OCI-LY7 (cell line): ENCODE measurements at places on chromosomes 5 and 9. TPM values are rescaled to one million over a fixed set of nuclear protein-coding genes. Genes with fewer than 3 reads are reported as not detected.

DNA sequence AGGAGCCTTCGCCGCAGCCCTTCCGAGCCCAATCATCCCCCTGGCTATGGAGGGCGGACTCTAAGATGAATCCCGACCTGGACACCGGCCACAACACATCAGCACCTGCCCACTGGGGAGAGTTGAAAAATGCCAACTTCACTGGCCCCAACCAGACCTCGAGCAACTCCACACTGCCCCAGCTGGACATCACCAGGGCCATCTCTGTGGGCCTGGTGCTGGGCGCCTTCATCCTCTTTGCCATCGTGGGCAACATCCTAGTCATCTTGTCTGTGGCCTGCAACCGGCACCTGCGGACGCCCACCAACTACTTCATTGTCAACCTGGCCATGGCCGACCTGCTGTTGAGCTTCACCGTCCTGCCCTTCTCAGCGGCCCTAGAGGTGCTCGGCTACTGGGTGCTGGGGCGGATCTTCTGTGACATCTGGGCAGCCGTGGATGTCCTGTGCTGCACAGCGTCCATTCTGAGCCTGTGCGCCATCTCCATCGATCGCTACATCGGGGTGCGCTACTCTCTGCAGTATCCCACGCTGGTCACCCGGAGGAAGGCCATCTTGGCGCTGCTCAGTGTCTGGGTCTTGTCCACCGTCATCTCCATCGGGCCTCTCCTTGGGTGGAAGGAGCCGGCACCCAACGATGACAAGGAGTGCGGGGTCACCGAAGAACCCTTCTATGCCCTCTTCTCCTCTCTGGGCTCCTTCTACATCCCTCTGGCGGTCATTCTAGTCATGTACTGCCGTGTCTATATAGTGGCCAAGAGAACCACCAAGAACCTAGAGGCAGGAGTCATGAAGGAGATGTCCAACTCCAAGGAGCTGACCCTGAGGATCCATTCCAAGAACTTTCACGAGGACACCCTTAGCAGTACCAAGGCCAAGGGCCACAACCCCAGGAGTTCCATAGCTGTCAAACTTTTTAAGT is 819 bp downstream of the ADRA1B start:
- DNase-seq, result no peak

DNA sequence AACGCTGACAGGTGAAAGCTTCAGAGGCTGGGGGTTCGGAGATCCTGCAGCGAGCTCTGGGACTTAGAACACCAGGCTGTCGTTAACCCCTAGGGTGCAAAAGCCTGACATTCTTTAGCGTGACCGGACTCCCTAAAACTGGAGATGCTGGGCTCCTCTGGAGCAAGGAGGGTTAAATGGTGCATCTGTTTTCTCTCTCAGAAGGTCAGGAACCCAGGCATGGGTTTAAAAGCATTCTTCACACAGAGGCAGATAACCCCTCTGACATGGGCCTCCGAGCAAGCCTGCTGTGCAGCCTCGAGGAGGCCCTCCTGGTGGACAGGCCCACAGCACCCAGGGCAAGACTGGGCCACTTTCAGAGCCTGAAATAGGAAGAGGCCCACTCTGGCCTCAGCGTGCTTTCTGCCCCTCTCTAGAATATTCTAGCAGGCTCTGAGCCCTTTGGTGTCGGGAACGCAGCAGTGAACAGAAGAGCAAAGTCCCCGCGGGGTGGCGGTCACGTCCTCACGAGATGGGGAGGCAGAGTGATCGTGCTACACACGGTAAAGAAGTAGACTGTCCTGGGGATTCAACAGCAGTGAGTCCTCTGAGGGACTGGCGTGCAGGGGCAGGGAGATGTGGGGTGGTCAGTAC is 124.8 kb downstream of the COL23A1 start:
- DNase-seq, result no peak

GRCh38 chr5:141935538-141935937 is 11.9 kb downstream of the DELE1 start:
- no peak for DNase-seq

DNA sequence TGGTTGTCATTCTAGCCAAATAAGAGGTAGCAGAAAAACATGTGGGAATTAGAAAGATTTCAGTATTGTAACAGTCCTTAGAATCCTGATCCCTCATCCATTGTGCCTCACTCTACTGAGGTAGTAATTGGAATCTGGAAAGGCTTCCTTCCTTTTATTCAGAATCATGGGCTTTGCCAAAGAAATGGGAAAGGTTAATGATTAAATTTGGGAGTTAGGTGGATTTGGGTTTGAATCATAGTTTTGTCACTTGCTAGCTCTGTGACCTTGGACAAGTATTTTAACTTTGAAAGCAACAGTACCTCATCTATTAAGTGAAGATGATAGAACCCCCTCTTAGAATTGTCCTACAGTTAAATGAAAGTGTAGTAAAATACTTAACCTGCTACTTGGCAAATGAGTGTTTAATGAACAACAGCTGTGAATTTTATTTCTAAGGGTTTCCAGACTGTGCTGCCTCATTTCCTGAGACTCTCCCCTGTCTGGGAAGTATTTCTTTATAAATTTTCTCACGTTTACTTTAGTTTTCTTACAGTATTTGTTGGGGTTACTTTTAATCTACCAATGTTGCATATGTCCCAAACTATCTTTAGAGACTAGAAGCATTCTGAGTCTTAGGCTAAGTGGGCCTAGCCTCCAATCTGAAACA is 11.7 kb downstream of the SPDL1 start:
- no peak for DNase-seq

The PCDH12 gene
- not detected in 2 replicates for total RNA-seq

- no peak for DNase-seq
Observed at GRCh38 chr9:34211395-34211794, 32.6 kb downstream of the UBAP1 start.
